Adipocyte (in vitro differentiated cells): ENCODE measurements at places on chromosomes 7 and 10.

DNA sequence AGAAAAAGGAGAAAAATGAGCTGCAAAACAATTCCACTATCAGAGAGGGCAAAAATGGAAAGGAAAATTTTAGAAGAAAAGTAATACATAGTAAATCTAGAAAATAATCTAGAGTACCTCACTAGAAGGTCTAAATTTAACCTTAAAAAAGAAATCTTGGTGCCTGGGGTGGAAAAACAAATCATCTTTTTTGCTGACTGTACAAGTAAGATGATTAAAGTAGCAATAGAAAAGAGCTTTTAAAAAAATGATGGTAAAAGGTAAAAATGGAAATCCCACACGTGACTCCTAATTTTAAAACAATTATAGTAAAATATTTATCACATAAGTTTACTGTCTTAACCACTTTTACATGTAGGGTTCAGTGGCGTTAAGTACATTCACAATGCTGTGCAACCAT lies 28.8 kb upstream of the GOT1 start:
- DNase-seq: no peak

DNA sequence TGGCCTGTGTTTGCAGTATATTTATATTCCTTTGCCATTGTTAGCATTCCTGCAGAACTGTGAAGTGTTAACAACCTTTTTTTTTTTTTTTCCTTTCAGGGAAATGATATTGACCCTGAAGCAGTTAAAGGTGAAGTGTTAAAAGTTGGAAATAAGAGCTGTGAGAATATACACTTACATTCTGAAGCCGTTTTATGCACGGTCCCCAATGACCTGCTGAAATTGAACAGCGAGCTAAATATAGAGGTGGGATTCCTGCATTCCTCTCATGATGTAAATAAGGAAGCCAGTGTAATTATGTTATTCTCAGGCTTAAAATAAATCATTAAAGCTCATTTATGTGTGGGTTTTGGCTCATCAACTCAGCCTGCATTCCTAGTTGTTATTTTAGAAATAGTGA lies 92.8 kb upstream of the CAPZA2 start:
- no peak for DNase-seq

- DNase-seq: no peak
Measured at GRCh38 chr10:129761981-129762956, 201.8 kb downstream of the EBF3 start.

GRCh38 chr10:128026615-128027300 lies 99.5 kb downstream of the MKI67 start:
- no peak for DNase-seq

- peak; percentile 59 for DNase-seq
Measured at GRCh38 chr10:30812018-30812851, 182.7 kb upstream of the LYZL2 start.

DNA sequence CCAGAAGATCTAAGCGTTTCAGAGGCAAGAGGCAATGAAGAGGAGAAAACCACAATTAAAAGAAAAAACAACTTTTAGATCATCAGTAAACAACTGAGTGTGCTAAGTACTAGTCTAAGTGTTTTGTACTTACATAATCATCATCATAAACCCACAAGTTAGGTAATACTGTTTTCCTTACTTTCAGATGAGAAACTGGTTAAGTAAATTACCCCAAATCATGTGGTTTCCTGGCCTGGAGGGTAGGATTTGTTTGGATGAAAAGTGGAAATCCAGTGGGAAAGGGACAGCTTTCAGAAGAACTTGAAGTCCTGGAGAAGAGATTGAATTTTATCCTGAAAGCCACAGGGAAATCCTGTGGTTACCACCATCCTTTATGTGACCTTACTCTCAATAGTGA lies 463.3 kb downstream of the LRMDA start:
- DNase-seq: no peak

DNA sequence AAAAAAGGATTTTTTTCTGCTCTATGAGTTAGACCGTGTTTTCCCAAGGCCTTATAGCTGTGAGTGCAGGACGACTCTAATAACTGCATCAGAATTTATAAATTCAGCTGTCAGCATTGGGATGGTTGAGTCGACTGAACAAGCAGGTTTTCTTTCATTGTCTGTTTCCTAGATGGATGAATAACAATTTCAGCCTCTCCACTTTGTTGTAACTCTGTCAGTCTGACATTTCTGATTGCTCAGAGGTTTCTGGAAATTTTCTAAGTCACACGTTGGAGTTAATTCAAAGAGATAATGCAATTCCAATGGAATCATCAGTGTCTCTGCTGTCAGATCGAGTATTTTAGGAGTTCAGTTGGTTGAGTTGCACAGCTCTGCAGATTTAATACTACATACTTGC lies 159.2 kb downstream of the CHN2 start:
- DNase-seq: no peak

DNA sequence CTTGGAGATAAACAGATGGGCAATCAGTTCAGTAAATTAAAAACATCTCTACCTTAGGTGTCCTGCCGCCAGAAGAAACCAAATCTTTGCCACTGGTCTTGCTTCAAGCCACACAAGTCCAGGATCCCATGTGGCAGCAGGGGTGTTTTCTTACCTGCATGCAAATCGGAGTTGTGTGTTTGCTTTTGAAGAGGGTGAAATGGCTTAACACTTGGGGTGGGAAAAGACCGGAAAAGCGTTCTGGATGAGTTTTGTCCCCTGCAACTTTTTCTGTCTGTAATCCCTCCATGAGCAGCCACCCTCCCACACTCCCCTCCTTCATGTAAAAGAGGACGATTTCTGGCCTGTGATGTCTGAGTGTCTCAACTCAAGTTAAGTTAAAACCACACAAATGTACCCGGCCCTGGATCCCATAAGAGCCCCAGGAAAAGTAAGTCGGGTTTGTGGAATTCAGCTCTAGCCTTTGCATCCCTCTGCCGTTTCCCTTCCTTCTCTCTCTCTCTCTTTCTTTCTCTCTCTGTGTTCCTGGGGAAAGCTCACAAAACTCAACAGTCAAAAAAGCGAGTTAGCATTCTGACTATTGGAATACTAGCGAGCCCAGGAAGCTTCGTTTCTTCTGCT lies 178.5 kb downstream of the TCF7L2 start:
- DNase-seq: no peak

DNA sequence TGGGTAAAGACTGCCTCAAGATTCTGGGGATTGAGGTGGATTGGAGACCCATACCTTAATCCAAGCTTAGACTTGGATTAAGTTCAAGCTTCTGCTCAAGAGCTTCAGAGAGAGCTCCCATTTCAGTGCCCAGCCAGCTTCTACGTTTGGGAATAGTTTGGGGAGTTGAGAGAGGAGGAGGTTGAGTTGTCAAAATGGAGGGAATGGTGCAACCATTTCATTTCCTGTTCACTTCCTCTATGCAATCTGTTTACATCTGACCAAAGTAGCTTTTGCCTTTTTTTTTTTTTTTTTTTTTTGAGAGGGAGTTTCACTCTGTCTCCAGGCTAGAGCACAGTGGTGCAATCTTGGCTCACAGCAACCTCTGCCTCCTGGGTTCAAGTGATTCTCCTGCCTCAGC lies 65.8 kb downstream of the ENTPD1 start:
- no peak for DNase-seq

DNA sequence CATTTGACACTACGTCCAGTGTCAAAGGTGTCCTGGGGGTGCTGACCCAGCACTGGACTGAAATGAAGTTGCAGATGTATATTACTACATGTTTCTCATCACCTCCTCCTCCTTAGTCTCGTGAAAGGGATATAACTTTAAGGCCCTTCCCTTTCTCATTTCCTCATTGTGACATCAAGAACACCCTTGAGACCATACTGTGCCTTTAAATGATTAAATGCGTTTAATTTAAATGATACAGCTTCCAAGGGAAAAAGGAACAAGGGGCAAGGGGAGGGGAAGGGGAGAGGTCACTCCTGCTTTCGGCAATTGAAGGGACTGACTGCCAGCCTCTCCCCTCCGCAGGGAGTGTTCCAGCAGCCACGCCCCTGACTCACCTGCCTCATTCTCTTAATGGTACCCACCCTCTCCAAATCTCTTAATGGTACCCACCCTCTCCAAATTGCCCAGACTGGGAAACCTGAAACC lies 80.5 kb upstream of the KMT2E start:
- no peak for DNase-seq

GRCh38 chr10:86649471-86650150 lies 4.7 kb upstream of the OPN4 start:
- no peak for DNase-seq

- DNase-seq: peak; percentile 3
Measured at GRCh38 chr10:2509081-2509531, 558.2 kb upstream of the PFKP start.

DNA sequence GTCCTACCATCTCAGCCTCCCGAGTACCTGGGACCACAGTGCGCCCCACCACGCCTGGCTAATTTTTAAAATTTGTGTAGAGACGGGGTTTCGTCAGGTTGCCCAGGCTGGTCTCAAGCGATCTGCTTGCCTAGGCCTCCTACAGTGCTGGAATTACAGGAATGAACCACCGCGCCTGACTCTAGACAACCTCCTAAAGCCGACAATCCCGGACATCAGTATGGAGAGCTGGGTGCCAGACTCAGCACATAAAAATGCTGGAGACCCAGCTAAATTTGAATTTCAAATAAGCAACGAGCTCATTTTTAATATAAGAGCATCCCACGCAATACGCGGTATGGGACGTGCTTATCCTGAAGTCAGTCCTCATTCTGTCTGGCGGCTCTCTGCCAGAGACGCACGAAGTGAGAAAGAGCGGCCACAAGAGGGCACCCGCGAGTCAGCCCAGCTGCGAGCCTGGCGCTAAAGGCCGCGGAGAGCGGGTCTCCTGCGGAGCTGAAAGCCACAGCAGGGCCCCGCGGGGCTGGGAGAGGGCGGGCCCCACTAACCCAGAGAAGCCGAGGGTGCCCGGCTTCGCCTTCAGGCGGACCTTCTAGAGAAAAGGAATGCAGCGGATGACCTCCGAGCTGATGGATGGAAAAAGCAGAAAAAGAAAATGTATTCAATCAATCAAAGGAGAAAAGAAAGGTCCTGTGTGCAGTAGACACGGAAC lies 7.0 kb downstream of the CALY start:
- peak; percentile 96 for DNase-seq

DNA sequence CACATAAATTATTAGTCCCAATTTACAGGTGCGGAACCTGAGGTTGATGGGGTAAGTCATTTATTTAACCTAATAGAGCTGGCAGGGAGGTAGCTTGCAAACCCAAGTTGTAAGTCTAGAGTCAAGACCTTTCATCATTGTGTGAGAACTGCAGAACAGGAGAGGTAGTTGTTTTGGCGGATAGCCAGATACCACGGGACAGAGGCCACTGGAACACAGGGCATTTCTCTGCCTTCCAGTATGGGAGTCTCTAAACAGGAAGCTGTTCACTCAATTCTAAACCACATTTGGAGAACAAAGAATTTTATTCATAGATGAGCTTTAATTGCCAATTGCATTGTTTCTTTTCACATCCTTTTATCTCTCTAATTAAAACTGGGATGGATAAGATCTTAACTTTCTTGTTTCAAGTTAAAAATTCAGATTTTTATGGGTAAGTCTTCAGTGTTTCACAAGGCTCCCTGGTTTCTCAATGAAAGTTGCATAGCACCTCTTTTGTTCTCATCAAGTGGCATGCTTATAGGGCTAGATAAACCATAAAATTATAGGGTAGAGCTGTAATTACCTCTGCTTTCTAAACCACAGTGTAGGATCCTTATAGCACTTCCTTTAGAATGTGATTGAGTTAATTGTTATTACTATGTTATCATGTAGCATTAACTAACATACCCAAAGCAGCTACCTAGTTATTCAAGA lies 489.0 kb downstream of the GATA3 start:
- DNase-seq: no peak

DNA sequence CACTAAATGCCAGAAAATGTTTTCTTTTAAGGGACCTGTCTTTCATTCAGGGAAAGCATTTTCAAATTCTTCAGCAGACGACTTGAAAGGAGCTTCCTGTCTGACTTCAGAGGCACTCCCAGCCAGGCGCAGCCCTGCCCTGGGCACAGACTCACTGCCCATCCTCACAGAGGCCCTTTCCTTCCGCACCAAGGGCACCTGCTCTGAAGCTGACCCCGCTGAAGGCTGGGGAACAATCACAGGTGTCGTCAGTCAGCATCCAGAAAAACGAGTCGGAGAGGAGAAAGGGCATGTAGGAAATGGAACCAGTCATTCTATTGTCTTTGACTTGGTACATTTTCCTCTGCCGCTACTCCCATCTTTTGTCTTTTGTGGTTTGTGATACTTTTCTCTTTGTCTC lies 125.3 kb upstream of the PARD3 start:
- no peak for DNase-seq

- DNase-seq: peak; percentile 99
Measured at GRCh38 chr7:105876091-105876963, at the start of gene ATXN7L1. ATXN7L1 (minus strand) TSS chr7:105876599; CDS start chr7:105876558, 41 bp downstream.

- DNase-seq: no peak
Measured at GRCh38 chr7:81887098-81888090, 117.5 kb upstream of the HGF start.

DNA sequence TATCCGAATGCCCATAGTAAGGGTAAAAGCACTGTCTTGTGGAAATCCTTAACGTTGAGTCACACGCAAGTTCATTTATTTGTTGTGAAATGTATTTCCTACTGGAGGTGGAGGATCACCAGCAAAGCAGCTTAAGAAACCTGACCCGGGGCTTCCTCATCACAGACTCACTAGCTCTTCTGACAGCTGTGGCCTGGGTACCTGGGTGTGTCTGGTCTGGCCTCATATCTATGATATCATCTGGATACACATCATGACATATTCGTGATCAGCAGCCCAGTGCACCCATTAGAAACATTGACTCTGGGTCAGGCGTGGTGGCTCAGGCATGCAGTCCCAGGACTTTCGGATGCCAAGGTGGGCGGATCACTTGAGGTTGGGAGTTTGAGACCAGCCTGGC lies 8.8 kb downstream of the DRGX start:
- DNase-seq: peak; percentile 83

- no peak for DNase-seq
Measured at GRCh38 chr7:149293946-149294633, 32.1 kb downstream of the ZNF783 start.

DNA sequence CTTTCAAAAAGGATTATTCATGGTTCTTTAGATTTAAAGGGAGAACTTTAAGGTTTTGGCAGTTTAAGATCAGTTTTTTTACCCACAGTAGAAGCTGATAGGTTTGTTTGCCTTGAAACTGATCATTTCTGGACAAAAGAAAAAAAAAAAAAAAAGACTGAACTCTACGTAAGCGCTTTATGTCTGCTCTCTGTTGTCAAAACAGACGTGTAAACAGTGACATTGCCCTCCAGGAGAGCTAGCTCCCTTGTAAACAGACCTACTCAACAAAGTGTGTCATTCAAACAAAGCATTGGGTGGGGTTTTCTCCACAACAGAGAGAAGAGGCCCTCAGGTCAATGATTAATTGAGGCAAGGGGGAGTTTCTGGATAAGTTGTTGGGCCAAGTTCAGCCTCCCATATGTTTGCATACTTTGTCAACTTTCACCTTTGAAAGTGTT lies 568.1 kb upstream of the LRRN3 start:
- no peak for DNase-seq

DNA sequence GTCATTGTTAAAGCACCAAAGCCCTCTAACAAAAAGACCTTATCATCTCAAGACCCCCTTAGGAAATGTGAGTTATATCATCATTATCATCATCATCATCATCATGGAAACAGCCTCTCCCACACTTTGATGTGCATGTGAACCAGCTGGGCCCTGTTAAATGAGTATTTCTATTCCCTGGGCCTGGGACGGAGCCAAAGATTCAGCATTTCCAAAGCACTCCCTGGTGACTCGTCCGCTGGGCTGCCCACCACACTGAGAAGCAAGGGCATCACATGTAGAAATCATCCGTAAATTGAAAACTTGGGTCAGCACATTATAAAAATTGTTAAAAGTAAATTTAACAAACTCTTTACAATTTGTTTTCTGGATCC lies 88.6 kb downstream of the PTPRN2 start:
- no peak for DNase-seq

GRCh38 chr7:22872096-22872807 lies 49.6 kb upstream of the TOMM7 start:
- DNase-seq: no peak

- DNase-seq: no peak
Measured at GRCh38 chr10:105354010-105354409, 712.9 kb downstream of the SORCS3 start.
